Activated T-helper 2 cell treated with anti-CD3 and anti-CD28 coated beads, Interferon-gamma antibody, Interleukin-2, Interleukin-4, amounts not matched to agents 10 μg/mL and 5 μg/mL and 100 μg/mL, durations not matched to agents 14 hours and 24 hours and 36 hours (primary cell): ENCODE measurements at places on chromosomes 4 and X.

DNA sequence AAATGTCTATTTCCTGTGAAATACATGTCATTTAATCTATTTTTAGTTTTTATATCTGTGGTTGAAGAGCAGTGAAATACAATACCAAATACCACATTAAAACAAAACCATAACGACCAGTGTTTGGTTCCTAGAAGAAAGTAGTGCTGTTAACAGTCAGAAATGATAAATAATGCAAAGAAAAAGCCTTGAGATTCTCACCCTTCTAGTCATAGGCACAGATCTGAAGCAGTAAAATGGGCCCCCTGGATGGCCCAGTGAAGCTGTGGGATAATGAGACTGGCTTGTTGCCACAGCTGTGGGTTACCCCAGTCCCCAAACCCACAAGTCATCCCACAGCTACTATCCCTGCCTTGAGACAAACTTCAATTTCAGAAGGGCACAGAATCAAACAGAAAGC, 137.3 kb upstream of the RPL34 start:
- DNase-seq, result peak; percentile 35

- DNase-seq, result no peak
Measured at GRCh38 chrX:154873329-154873728, 12.8 kb upstream of the F8A1 start.

DNA sequence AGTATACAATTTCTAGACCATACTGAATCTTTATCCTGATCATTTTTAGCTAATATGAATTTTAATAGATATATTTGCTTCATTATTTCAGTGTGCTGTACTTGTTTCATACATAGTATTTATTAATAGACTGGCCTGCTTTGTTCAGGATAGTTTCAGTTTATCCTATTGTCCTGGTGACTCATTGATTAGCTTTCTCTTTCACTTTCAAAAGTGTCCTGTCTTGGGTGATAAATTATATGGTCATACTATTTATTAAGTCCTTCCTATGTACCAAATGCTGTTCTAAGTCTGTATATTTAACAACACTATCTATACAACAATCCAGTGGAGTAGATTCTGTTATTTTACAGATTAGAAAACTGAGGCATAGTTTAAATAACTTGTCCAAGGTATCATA, 153.8 kb upstream of the RAPGEF2 start:
- DNase-seq, result no peak

- DNase-seq, result no peak
Measured at GRCh38 chrX:117508021-117508420, 608.6 kb downstream of the KLHL13 start.

- DNase-seq, result no peak
Measured at GRCh38 chrX:13464599-13465275, 104.7 kb upstream of the EGFL6 start.
